A172 (cell line): ENCODE measurements at places on chromosomes 1 and 21. TPM values are rescaled to one million over a fixed set of nuclear protein-coding genes. Genes with fewer than 3 reads are reported as not detected.

DNA sequence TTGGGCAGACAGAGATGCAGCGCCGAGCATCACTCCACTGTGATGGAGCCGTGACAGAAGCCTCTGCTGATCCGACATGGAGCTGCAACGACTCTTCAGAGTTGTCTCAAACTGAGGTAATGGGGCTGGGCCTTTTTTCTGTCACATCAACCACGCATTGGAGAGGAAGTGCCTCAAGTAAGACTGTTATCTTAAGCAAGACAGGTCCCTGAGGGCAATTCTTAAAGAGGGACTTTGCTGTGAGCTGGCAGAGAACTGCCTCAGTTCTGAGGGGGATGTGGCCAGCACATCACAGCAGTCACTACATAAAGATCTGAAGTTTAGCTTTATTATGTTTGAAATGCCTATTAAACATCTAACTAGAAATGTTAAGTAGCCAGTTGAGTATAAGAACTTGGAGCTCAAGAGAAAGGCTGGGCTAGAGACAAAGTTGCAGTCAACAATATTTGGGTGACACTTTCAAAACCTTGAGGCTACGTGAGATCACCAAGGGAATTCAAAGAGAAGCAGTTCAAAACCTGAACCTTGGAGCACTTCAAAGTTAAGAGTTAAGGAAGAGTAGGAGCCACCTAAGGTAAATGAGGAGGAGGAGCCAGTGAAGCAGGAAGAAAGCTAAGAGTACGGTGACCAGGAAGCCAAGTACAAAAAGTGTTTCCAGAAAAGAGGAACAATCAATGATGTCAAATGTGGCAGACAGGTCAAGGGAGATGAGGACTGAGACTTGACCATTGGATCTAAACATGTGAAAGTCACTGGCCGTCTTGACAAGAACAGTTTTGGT lies 54.2 kb upstream of the BCL9 start:
- no peak for DNase-seq

DNA sequence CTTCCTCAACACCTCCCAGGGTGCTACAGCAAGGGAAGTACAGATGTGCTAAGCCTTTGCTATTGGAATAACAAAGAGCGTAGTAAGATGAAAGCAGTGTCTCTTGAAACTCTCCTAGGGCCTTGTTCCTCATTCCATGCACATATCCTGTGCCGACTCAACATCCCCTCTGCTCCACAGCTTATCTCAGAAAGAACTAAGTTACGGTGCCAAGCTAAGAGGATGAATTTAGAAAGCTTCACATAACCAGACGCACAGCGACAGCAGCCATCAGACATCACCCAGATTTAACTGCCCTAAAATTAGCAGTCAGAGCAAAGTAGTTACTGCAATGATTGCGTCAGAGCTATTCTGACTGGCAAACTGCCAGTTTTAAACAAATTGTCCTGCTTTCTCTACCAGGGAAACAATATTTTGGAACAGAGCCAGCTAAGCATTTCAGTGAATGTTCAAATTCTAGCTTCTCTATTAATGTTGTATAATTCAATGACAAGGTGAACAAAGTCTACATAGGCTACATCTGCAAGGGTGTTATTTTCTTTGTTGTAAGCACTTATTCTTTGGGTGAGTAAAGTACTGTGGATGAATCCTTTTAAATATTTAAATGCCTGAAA lies 9.5 kb downstream of the SIPA1L2 start:
- no peak for DNase-seq

DNA sequence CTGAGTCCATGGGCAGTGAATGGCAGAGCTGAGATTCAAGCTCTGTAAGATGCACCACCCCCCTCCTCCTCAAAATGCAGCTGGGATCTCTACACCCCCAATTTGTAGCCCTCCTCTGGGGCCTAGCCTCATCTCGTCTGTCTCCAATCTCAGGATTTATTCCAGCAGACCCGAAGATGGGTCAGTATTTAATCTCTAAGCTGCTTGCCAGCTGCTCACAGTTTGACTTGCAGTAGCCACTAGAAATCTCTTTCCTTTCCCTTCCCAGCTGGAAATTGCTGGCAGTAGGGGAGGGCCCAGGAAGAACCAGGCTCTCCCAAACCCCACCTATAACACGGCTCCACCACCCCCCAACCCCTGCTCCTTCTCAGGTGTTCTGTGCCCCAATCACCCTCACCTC lies 1.5 kb downstream of the LACTBL1 start:
- DNase-seq = no peak

GRCh38 chr1:210496063-210496462 lies 167.4 kb downstream of the HHAT start:
- DNase-seq = peak; percentile 5

- DNase-seq = no peak
These were observed 2.4 kb downstream of the CCDC17 start for GRCh38 chr1:45621501-45621836.

The AGBL4 gene
- total RNA-seq = not detected in 2 replicates

The OPTC gene
- total RNA-seq = not detected in 2 replicates

The HEYL gene
- total RNA-seq = not detected in 2 replicates

DNA sequence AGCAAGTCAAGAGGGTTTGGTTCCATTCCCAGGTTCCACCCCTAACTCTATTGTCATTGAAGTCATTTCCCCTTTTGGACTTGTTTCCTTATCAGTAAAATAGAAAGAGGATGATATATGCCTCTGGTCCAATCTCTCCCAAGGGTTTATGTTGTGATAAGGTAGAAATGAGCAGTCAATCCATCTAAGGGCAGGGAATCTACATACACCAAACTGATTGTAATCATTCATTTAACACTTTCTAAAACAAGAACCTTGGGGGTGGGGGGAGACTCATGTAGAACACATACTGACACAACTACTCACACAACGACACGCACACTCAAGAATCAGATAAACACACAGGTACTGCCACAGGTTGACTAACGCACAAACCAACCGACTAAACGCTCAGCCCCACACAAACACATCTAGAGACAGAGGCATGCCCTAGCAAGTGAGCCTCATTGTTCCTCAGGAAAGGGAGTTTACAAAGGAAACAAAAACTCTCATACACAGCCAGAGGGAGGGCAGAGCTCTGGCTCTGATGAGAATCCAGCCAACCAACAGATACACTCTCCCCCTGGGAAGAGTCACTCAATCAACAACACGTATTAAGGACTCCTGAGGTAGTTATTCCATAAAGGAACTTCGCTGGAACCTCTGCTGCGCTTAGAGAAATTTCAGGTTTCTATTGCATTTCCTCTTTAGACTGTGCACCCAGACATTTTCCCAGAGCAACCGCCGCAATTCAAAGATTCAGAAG lies 1.0 kb downstream of the F11R start:
- no peak for DNase-seq

- no peak for DNase-seq
These were observed 19.6 kb upstream of the NADK start for GRCh38 chr1:1797731-1798341.

GRCh38 chr1:30353637-30354036 lies 369.7 kb downstream of the MATN1 start:
- no peak for DNase-seq

DNA sequence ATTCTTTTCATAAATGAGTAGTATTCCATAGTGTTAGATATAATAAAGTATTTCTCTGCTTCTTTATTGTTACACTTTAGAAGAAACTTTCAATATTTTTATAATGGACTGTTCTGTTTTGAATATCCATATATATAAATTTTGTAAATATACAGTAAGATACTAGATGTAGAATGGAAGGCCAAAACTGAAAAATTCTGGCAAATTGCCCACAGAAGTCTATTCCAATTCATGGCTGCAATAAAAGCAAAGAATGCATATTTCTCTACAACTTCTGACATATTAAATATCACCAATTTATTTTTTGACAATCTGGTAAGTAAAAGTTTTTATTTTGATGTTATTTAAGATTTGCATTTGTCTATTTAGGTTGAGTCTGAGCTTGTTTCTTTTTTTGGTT lies 532.5 kb downstream of the NCAM2 start:
- DNase-seq = no peak

The LCE6A gene
- not detected in 2 replicates for total RNA-seq

- no peak for DNase-seq
These were observed 125.6 kb downstream of the ETS2 start for GRCh38 chr21:38931291-38931690.

DNA sequence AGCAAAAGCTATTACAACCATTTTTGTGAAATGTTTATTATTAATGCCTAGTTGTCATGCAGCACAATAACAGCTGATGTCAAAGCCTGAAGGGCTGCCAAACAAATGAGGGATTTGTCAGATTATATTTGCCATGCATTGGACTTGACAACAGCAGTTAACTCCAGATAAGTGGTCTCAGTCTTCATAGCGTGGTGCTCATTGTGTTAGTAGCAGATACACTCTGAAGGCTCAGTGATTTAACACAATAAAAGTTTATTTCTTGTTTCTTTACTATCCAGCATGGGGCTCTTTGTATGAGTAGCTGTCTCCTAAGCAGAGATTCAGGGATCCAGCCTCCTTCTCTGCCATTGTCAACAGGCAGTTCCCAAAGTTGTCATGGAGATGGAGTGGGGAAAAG lies 76.0 kb upstream of the PTGFRN start:
- no peak for DNase-seq

- no peak for DNase-seq
These were observed 6.9 kb downstream of the TNFRSF1B start for GRCh38 chr1:12173631-12174121.

DNA sequence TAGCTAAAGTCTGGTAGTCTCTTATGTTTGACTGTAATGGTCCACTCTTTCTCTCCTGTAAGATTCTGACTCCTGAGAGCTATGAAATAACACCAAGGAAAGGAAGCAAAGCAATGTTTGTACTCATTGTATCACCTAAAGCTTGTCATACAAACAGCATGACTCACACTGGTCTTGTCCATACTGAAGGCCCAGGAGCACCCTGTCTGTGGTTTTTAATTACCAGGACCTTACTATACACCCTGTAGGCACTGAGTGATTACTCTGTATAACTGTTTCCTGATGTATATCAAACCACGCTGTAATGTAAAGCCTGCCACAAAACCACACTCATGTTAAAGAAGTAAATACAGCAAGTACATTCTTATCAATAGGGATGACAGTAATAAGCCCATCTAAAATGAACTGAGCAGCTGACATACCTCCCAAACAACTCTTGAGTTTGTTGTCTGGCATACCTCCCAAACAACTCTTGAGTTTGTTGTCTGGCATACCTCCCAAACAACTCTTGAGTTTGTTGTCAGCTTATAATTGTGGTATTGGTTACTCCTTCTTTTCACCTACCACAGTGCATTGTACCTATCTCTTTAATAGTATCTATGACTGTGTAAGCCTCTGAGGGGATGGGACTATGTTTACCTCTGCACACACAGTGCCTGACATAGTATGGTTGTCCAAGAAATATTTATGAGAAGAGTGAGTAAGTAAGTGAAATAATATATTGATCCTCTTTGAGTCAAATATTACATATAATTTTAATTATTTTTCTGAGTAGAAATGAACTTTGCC lies 11.6 kb upstream of the TNFSF18 start:
- peak; percentile 93 for DNase-seq

The FCMR gene
- 3.6 and 4.0 TPM in 2 replicates for total RNA-seq

The PFKL gene
- 114 and 115 TPM in 2 replicates for total RNA-seq

DNA sequence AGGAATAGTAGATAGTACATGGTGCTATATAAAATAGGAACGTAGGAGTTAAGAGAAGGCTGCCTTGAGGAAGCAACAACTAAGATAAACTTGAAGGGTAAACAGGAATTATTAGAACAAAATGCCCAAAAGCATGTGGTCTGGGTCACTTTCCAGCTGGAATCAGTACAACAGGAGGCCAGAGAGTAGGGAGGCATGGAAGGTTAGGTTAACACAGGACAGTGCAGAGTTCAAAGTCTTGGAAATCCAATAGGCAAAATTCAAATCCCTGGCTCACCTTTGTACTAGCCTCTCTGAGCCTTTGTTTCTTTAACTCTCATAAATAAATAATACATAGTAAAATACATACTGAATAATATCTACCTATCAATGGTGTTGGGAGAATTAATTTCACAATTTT lies 69.0 kb upstream of the NEK7 start:
- DNase-seq = no peak

DNA sequence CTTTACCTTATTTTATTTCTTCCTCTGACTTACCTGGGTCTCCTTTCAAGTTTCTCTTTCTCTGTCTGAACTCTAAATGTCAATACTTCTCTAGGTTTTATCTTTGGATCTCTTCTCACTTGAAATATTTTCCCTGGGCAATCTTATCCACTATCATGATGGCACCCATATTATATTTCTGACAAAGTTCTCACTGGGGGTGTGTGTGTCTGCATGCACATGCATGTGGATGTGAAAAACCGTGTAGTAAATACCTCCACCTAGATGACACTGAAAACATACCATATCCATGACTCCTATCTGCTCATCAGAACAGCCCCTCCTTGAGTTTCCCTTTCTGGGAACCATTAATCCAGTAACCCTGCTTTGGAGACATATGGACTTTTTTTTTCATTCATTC lies 30.9 kb downstream of the DNASE2B start:
- DNase-seq = no peak

The ADGRL2 gene
- 52.3 and 53.0 TPM in 2 replicates for total RNA-seq

The CELA3B gene
- total RNA-seq = not detected in 2 replicates

The HAO2 gene
- not detected in 2 replicates for total RNA-seq

The KLHDC8A gene
- total RNA-seq = not detected in 2 replicates

DNA sequence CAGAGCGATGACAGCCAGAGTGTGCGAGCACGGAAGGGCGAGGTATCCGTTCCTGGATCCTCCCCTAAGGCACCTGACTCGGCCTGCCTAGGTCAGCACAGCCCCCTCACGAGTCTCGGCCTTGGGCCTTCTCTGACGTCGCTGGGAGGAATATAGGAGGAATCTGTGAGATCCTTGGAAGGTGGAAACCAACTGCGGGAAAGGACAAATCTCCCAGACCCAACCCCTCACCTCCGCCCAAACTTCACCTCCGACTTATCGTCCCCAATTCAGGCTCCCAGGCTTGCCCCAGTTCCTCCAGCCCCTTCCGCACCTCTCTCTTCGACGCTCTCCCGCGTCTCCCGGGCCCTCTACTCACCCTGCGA lies 494 bp downstream of the APH1A start:
- peak; percentile 44 for DNase-seq

DNA sequence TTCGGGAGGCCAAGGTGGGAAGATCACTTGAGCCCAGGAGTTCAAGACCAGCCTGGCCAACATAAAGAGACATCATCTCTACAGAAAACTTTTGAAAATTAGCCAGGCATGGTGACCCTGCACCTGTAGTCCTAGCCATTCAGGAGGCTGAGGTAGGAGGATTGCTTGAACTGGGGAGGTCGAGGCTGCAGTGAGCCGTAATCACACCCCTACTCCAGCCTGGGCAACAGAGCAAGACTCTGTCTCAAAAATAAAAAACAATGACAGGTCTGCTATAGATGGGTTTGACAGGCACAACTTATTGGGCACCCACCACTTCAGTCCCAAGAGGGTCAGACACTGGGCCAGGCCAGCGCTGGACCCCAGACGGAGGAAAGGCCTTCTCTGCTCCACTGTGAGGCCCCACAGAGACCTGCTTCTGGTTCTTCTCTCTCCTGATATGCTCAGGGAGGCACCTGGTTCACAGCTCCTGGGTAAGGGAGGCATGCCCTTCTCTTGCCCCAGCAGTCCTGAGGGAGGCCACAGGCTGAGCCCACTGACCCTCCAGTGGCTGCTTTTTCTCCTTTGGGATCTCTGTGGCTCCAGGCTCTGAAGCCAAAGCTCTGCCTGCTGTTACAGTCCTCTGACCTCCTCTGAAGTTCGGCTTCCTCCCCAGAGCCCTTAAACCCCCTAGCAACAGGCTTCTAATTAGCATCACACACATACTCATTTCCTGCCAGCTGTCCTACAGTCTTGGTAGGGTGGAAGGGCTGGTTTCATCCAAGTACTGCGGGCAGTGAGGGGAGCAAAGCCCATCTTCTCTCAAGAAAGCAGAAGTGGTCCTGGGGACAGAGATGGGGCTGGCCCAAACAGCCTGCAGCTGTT lies 14.4 kb downstream of the S100A16 start:
- DNase-seq = peak; percentile 71

GRCh38 chr1:111236379-111236778 lies 8.9 kb downstream of the CHI3L2 start:
- DNase-seq = no peak
